K562 (cell line): ENCODE measurements at places on chromosomes 5 and 9.

- DNase-seq = no peak
Measured at GRCh38 chr5:158510479-158510878, 589.2 kb downstream of the EBF1 start.

GRCh38 chr5:17411436-17412402 lies 86.3 kb upstream of the TAF11L2 start:
- DNase-seq = no peak

GRCh38 chr9:90884178-90884577 lies 82.6 kb downstream of the SYK start:
- no peak for DNase-seq

DNA sequence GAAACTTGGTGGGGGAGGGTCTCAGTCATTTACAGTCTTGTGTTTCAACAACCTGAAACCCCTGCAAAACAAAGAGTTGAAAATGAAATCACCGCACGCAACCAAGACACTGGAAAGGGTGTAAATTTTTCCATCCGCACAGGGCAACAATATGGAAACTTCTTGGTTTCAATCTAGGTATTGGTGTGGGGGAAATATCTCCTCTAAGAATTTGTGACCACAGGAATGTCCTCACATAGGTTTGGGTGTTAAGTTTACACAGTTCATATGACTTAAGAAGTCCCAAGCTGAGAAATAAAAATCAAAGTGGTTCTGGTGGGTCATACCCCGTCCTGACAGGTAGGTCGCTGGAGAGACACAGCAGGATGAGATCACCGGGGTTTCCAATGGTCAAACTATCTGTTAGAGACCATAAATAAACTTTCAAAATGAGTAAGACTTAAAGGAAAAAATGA lies 51.9 kb upstream of the PIP5K1B start:
- DNase-seq = no peak

GRCh38 chr9:106420511-106420944 lies 442.4 kb upstream of the ZNF462 start:
- no peak for DNase-seq

GRCh38 chr5:89878140-89879132 lies 531.1 kb downstream of the CETN3 start:
- DNase-seq = no peak

DNA sequence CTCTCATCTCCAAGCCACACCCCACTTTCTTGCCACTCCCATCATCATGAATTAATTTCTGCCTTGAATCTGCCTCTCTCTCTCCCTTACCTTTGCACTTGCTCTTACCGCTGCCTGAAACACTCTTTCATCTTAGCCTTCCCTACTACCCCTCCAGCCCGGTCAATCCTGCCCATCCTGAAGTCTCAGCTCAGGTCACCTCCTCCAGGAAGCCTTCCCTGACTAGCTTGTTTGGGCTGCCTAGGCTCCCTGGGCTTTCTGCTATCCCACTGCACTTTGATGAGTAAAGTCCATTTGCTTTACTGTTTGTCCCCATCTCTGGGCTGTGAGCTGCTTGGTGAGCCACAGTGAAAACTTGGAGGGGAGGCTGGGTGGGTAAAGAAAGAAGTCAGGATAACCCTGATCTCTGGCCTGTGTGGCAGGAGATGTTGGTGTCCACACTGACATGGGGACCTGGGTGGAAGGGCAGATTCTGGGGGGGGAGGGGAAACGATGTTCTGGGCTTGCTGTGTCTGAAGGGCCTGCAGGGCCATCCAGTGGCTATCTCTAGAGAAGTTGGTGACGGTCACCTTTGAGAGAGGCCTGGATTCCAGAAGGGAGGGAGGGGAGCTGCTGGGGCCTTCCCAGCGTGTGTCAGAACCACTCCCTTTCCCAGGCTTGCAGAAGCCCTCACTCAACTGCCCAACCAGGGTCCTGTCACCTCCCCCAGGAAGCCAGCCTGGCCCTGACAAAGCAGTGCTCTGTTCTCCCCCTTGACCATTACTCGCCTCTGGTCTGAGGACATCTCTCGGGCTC lies 75.0 kb upstream of the DAB2IP start:
- DNase-seq = no peak

- DNase-seq = no peak
Measured at GRCh38 chr5:74538206-74538661, 102.3 kb downstream of the ENC1 start.

DNA sequence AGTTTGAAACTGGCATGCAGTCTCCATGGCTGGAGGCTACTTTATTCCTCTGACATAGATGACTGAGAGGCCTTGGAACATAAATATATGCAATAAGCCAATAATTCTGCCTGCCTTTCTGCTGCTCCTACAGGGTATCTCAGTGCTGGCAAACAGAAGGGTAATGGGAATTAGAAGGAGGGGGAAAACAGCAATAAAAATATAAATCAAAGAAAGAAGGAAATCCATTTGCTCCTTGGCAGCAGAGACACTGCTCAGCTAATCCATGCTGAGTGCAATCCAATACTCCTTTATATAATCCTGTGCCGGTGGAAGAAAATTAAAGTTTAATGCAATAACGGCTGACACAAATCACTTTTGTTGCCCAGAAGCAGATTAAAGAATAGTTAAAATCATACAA lies 478.9 kb downstream of the SPATA31D1 start:
- no peak for DNase-seq

GRCh38 chr9:122158202-122158601 lies 1.4 kb downstream of the NDUFA8 start:
- peak; percentile 70 for DNase-seq

DNA sequence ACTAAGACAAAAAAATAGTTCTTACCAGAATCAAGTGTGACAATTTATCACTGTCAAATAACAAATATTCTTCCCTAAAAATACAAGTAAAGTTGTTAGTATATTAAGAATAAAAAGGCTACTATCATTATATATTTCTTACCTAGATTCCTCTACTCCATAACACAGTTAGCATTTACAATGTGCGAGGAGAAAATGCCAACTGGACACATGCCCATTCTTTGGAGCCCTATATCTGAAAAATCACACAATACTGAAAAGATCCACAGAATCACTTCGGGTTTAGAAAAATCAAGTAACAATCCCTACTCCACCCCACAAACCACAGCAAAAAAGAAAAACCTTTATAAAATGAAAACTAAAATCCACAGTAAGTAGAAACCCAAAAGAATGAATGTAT lies 70.9 kb downstream of the PKD2L2 start:
- DNase-seq = no peak
